ENCODE measurements at places on chromosomes 7 and 10.

- no peak for DNase-seq
Measured at GRCh38 chr7:27118580-27118979, 12.0 kb downstream of the HOXA4 start.

- no peak for DNase-seq
Measured at GRCh38 chr7:117830422-117830954, 42.8 kb downstream of the CTTNBP2 start.

DNA sequence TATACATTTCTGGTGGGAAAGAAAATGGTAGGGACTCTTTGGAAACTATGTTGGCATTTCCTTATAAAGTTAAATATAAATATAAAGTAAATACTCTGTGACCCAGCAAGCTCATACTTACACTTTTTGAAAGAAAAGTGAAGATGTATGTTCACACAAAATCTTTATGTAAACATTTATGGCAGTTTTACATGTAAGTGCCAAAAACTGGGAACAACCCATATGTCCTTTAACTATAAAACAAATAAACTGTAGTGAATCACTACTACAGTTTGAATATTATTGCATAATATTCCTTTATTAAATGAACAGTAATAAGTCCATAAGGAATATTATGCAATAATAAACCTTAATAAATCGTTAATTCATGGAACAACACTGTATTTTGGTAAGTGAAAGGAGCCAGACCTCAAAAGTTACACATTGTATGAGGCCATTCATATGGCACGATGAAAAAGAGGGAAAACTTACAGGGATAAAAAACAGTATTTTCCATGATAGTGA, 1660.3 kb upstream of the LRRTM3 start:
- no peak for DNase-seq

DNA sequence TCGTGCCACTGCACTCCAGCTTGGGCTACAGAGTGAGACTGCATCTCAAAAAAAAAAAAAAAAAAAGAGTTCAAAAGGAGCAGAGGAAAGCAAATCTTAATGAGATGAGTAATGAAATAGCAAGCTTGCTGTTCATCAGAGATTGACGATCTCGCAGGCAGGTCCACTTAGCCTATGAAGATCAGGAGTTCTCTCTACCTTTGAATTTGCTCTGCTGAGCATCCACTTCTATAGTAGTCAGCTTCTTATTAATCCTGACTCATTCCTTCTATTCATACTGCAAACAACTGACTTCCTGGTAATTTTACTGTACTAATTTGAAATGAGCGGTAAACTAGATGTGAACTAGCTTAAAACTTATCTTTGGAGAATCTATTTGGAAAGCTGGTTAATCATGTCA, 1014.6 kb downstream of the GATA3 start:
- no peak for DNase-seq

DNA sequence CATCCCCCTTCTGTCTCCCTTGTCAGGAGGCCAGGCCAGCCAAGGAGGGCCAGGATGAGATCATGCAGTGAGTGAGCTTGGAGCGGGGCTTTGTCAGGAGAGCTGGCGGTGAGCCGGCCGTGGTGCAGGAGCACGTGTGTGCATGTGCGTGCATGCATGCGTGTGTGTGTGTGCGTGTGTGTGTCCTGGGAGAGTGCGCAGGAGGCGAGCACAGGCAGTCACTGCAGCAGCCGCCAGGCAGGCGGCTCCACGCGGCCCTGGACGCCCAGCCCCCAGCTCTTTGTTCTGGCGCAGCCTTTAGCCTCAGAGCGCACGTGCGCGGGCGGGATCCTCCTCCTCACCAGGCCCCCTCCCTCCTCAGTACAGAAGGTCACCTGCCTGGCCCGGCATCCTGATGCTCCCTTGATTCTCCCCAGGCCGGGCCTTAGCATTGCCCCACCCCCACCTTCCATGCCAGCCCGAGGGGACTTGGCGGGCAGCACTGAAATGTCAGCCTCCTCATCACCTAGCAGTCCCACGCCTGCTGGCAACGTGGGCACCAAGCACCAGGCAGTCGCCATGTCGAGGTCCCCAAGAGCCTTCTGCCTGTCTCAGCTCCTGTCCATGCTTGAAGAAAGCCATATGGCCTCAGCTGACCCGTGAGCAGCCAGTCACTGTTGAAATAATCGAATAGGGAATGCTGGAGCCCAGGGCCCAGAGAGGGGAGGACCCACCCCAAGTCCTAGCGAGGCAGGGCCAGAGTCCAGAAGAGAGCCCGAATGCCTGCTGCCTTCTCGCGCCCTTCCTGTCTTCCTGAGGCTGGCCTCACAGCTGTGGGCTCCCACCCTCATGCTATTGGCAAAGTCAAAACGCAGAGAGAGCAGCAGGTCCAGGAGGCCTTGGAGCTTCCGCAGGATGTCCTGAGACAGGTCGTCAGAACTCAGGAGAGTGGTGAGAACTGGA, 125.9 kb upstream of the PPIF start:
- peak; percentile 79 for DNase-seq

DNA sequence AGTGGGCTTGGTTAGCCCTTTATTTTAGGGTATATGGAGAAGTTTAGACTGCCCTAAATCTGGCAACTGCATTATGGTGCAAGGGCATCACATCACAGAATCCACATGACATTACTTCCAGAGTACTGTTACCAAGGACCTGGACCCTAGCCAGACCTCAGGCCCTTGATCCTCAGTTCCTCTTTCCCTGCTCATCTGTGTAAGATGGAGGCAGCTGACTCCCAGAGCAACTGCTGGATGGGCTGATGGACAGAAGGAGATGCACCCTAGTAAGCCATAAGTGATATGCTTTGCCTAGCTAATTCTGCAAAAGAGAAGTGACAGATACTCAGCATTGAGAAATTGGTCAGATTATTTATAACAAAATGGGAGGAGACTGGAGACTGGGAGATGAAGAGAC, 131.7 kb downstream of the DYNC1I1 start:
- no peak for DNase-seq
